Right cardiac atrium (tissue), 5 donors: ENCODE measurements at places on chromosomes 2 and 18.

DNA sequence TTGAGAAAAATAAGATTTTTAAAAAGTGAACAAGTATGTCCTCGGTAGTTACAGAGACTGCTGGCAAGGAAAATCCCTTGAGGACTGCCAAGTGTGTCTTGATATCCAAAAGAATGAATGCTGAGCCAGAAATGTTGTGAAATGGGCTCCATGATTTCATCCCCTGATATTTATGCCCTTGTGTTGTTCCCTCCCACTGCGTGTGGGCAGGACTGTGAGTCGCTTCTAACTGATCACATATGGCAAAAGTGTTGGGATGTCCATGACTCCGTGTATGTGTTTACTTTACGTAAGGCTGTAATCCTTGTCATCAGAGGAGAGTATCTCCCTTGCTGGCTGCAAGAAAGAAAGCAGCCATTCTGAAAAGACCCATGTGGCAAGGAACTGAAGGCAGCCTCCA, 285.1 kb downstream of the SS18 start:
- no peak for DNase-seq

GRCh38 chr18:22324191-22325131, 93.3 kb downstream of the CTAGE1 start:
- DNase-seq: peak; percentile 81

- no peak for DNase-seq
These were observed 75.5 kb upstream of the ATP5MC3 start for GRCh38 chr2:175256806-175257585.

- peak; percentile 94 for DNase-seq
These were observed 26.0 kb upstream of the SP3 start for GRCh38 chr2:173990970-173991819.

- peak; percentile 57 for DNase-seq
These were observed 1.5 kb downstream of the GAREM1 start for GRCh38 chr18:32469190-32469651.

DNA sequence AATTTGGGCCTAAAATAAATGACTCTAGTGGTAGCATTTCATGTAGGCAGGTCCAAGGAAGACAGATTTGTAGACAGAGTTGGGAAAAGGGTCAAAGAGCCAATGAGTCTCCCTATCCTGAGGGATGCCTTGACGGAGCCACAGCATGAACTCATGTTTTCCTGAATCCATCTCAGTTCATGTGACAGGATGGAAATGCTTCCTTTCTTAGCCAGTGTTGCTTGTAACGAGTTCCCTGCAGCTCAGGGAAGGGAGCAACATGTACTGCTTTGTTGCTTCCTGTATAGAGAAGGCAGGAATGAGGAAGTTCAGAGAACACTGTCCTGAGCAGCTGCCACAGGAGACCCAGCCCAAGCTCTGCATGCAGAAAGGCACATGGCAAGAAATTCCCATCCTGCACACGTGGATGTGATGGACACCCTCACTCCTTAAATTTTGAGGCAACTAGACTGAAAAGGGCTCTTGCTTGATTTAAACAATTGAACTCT, 27.9 kb downstream of the TMEM17 start:
- no peak for DNase-seq

DNA sequence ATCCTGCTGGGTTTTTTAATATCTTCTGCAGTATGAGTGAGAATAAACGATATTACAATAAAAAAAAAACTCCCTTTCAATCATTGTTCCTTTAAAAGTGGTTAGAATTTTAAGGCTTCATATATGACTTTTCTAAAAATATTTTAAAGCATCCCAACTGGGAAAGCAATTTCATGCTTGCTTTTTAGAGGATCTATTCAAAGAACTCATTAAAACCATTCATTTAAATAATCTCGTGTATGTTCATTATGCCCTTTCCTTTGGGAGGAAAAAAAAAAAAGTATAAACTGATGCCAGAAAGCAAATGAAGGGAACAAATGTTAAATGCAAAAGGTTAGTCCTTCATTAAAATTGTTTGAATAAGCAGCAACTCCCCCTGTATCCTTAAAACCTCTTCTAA, 81.2 kb downstream of the XIRP2 start:
- no peak for DNase-seq

GRCh38 chr2:121475811-121476571, 54.7 kb upstream of the RNU4ATAC start:
- DNase-seq: no peak

DNA sequence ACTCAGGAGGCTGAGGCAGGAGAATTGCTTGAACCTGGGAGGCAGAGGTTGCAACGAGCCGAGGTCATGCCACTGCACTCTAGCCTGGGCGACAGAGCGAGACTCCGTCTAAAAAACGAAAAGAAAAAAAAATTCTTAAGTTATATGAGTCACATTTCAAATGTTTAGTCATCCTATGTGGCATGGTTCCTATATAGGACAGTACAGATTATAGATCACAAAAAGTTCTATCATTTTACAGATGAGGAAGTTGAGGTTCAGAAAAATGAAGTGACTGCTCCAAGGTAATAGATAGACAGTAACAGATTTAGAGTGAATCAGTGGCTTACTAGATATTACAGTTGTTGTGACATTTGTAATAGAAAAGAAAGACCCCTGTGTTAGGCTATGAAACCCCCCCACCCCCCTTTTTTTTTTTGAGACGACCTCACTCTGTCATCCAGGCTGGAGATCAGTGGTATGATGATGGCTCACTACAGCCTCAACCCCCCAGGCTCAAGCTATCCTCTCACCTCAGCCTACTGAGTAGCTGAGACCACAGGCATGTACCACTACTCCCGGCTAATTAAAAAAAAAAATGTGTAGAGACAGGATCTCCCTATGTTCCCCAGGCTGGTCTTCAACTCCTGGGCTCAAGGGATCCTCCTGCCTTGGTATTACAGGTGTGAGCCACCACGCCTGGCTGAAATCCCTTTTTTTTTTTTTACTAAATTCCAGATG, 22.7 kb downstream of the PTPN4 start:
- DNase-seq: no peak

DNA sequence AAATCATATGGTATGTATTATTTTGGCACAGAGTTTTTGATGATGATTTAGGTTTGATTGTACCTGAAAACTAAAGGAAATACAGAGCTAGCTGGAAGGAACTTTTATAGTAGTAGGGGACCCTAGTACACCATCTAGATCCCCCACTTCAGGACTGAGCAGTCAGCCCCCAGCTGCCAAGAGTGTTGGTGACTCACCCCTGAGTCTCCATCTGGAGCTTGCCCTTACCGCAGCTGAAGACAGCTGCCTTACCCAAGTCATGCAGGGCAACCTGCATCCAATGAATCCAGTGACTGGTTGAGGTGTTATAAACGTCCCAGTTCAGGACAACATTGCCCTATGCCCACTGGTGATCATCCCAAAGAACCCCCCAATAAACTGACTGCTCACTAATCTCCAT, 15.3 kb downstream of the PMS1 start:
- DNase-seq: no peak

- DNase-seq: no peak
These were observed 102.1 kb upstream of the LMAN1 start for GRCh38 chr18:59461171-59461570.

- DNase-seq: no peak
These were observed 220.1 kb downstream of the HAUS1 start for GRCh38 chr18:46324087-46324955.

DNA sequence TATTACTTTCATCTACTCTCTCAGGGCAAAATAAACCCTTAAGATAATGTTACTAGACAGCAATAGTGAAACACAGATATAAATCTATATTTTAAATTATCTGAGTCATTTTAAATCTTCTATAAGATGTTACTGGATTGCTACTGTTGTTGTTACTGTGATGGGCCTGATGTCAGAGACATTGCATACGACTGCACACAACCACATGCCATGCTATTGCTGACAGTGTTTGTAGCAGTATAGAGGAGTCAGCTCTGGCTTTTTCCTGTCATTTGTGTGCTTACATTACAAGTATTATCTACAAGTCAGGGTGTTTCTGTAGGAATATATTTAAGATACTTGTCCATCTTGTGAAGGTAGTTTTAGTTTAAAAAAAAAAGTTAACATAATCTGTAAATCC, 63.9 kb downstream of the CCDC148 start:
- DNase-seq: no peak

- DNase-seq: no peak
These were observed 473.1 kb downstream of the PTH2R start for GRCh38 chr2:208879666-208880065.

- DNase-seq: no peak
These were observed 212.5 kb upstream of the SMAD2 start for GRCh38 chr18:48142994-48143393.

- DNase-seq: no peak
These were observed 49.3 kb downstream of the RNF144A start for GRCh38 chr2:6966446-6966940.

DNA sequence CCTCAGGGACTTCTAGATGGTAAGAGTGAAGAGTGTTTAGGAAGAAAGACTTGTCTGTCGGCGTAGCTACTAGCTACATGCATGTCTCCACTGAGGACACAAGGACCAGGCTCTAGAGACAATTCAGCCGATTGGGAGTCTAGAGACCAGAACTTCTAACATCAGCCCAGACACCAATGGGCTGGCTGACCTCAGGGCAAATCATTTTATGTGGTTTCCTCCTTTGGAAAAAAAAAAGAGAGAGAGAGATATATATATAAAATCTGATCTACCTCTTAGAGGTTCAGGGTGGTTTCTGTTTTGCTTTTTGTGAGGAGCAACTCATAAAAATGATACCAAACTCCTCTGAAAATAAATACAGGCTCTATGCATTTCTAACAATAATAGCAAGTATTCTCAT, 212.8 kb downstream of the BCL2 start:
- no peak for DNase-seq

DNA sequence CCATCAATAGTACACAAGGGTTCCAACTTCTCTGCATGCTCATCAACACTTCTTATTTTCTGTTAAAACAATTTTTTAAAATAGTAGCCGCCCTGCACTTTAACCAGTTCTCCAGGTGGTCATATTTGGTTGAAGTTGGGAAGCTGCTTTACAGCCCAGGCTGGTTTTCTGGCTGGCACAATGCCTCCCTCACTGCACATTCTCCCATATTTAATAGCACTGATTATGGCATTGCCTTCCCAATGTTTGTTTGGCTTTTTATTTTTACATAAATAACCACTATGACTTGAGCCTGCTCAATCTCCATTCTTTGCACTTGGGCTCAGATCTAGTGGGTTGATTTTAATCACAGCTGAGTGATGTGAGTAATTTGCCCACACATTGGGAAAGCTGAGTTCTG, 111.9 kb upstream of the MAP4K3 start:
- DNase-seq: no peak
